ENCODE measurements at places on chromosomes 5 and 9.

DNA sequence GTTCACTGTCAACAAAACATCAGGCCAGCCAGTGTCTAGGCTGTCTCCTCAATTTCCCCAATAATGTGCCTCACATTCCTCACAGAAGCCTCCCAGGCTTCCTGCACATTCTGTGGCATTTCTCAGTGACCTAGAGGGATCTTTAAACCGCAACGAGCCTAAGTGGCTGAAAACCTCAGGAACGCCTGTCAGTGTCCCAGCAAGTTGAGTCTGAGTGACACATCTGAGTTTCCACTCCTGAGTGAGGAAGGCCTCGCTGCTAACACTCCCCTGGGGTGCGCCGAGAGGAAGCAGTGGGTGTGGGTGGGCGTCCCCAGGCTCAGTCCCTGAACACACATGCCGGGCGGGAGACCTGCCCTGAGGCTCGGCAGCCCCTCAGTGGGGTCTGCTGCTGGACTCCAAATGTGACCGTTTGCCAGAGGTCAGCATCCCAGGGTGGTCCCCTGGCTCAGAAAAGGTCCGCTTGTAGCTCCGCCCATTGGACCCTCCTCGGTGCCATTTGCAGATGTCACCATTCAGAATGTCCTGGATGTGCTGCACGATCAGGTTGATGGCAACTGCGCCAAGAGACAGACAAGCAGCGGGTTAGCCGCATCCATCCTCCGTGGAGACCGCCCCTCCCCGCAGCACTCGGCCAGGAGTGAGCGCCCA, 6.3 kb downstream of the UCK1 start:
- DNase-seq, result no peak

DNA sequence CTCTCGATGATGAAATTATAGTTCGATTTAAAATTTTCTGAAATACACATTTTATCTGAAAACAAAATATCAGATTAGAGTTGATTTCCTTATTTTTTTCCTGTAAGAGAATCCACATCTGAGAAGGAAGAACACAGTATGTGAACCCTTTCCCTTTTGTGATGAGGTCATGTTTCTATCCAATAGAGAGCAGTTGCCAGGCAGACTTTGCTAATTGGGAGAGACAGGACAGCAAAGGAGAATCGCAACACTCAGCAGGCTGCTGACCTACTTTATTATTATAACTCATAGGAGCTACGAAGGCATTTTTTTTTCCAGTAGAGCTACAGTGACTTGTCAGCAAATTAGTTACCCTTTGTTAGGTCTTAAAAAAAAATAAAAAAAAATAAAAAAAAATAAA, 242.1 kb downstream of the HCN1 start:
- no peak for DNase-seq

DNA sequence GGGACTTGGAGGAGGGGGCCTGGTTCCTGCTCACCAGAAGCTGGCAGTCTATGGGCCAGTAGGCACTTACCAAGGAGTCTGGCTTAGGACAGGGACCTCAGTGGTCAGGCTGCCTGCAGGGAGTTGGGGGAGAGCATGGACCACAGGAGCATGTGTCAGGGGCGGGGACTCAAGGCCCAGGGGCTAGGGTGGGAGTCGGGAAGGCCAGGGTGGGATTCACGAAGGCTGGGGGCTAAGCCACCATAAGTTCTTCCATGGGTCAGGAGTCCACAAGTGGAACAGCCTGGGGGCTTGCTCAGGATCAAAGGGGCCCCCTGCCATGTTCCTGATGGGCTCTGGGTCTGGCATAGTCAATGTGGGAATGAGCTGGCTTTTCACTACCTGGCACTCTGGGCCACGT, 11.5 kb upstream of the SLC25A48 start:
- no peak for DNase-seq

DNA sequence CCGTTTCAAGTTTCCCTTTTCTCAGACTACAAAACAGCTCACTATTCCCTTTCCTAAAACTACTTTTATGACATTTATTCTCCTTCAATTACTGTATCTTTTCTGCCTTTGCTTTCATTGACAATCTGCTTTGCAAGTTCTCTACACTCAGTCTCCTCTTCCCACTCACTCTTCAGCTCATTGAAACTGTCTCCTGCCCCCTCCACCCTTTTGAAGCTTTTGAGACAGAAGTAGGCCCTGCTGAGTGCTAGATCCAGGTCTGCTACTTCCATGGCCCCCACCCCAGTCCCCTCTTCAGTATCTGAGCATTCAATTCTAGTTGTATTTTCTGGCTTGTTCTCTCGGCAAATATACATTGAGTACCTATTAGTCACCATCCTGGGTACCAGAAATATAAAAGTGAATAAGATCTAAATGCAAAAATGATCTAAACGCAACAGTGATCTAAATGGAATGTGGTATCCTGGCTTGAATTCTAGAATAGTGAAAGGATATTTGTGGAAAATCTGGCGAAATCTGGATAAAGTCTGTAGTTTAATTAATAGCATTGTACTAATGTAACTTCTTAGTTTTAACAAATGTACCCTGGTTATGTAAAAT, 58.4 kb downstream of the OR2K2 start:
- no peak for DNase-seq

- no peak for DNase-seq
These were observed 1166.2 kb downstream of the MAT2B start for GRCh38 chr5:164671640-164672039.

All from hematopoietic multipotent progenitor cell treated with erythropoietin and hydrocortisone succinate and interleukin-3 and kit ligand, for 15 days (in vitro differentiated cells).